GM03348 (cell line): ENCODE measurements at places on chromosomes 4 and X.

DNA sequence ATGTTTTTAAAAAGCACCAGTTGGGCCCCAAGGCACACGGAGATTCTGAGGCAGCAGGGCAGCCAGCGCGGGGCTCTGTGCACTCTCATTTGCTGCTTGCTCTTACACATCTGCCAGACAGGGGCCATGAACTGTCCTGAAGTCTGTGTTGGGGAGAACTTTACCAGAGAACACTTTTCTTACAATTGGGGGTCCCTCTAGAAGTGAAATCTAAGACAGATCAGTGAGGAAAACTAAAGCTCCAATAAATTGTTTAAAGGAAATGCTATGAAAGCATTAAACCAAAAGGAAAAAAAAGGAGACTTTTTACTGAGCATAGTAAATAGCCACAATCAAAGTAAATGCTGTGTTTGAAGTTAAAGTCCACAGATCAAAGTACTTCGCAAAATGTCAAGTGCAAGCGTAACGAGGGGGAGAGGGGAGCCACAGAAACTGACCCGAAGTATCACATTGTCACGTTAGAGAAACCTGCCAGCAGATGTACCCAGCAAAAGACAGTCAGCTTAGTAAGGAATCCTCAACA is 37.8 kb downstream of the SORBS2 start:
- DNase-seq: no peak

- no peak for DNase-seq
These were observed 114.4 kb downstream of the WDFY3 start for GRCh38 chr4:84852081-84852480.

DNA sequence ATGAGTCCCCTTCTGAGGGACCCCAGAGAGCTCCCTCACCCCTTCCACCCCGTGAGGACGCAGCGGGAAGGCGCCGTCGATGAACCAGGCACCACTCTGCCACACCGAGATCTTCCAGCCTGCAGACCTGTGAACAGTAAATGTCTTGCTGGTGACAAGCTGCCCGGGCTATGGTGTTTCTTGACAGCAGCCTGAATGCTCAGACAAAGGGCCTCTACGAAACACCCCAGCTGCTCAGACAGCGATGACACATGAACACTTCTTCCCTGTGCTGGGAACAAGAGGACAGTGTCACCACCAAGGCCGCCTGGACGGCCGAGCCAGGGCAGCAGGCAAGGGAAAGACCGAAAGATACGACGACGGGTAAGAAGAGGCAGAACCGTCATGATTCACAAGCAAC is 30.6 kb upstream of the GTPBP6 start:
- no peak for DNase-seq

DNA sequence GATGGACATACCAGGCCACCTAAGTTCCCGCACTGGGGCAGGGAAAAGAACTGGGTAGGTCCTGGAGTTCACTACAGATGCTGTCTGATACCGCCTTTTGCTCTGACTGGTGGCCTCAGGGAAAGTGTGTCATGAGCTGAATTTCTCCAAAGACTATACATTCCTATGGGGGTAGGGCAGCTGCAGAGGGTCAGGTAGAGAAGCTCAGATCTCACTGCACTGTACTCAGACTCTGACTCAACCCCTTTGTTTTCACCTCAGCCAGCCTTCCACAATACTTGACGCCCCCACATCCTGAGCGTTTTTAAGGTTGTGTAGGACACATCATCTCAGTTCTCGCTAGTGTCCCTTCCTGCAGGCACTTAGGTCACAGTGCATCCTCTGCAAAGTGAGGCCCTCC is 7.8 kb downstream of the GATB start:
- no peak for DNase-seq

DNA sequence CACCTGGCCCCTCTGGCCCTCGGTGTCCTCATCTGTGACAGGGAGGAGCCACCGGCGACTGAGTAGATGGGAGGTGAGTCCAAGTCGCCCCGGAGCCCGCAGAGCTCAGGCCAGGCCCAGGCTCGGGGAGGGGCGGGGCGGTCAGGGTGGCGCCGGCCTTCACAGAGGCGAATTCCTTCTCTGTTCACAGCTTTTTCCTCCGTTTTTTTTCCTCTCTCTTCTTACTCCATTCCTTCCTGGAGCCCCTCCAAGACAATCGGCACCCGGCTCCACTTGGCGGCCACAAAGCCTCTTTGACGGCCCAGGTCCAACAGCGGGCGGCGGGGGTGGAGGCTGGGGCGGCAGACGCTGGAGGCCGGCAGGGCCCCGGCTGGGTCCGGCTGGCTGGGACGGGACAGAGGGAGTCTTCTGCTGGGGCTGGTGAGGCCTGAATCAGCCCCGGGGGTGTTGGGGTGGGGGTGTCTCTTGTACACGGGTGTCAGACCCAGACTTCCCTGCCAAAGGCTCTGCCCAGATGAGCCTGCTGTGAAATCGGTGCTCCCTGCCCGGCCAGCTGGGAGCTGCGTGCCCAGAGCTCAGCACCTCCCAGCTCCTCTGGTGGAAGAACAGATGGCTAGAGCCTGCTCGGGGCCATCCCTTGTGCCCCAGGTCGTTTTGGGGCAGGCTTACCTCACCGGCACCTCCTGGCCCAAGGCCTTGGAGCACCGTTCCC is 22.6 kb downstream of the FGFRL1 start:
- peak; percentile 88 for DNase-seq

GRCh38 chr4:8051644-8052043 is 107.0 kb downstream of the ABLIM2 start:
- no peak for DNase-seq

DNA sequence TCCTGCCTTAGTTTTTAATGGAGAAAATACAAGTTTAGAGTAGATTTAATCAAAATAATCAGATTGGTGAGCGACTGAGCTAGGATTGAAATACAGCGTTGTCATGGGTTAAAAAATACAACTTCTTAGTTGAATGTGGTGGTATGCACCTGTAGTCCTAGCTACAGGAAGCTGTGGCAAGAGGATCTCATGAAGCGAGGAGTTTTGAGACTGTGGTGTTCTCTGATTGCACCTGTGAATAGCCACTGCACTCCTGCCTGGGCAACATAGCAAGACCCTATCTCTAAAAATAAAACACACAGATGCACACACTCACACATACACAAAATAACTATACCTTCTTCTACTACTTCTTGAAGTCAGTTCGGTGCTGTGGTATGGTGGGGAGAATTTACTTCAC is 19.8 kb upstream of the GBA3 start:
- no peak for DNase-seq

GRCh38 chr4:143085659-143086058 is 99.1 kb upstream of the USP38 start:
- no peak for DNase-seq

- DNase-seq: no peak
These were observed 9.3 kb upstream of the LIMCH1 start for GRCh38 chr4:41528512-41529205.

GRCh38 chr4:77050962-77051361 is 24.8 kb downstream of the CCNI start:
- no peak for DNase-seq

DNA sequence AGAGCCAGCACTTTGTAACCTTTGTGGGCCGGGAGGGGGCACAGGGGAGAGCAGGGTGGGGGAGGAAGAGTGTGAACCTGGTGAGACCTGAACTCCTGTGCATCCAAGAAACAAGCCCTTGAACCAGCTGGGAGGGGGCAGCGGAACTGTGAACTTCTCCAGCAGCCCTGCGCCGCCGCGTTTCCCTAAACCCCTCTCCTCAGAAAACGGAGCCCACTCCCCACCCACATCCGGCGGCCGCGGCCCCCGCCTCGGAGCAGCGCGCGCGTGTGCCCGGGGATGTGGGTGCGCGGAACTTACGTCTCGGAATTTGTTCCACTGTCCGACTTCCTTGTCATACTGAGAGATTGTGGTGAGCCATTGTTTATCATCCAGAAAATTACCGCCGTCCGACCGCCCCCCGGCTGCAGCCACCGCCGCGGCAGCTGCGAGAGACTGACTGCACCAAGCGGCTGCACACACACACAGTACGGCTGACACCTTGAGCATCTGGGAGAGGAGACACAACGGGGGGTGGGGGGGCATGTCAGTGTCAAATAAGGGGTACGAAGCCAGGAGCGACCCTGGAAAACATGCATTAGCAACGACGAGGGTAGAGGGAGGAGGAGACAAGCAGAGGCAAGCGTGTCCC is 494 bp downstream of the SPOCK3 start:
- DNase-seq: peak; percentile 5

DNA sequence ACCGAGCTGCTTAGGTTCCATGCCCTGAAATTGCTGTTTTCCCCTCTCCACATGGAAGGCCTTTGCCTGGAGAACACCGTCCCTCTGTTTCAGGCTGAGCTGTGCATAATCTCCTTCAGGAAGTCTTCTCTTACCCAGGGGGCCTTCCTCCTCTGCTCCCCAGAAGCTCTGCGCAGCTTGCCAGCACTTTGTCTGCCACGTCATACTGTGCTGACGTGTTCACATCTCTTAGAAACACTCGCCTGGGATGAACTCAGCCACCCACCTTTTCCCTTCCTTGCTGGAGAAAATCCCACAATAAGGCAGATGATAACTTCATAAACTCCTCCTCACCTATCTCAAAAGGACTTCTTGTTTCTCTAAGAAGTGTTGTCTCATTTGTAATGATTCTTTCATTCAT is 110.7 kb downstream of the ARHGAP10 start:
- DNase-seq: no peak

GRCh38 chr4:41853973-41854372 is 81.3 kb upstream of the TMEM33 start:
- no peak for DNase-seq

DNA sequence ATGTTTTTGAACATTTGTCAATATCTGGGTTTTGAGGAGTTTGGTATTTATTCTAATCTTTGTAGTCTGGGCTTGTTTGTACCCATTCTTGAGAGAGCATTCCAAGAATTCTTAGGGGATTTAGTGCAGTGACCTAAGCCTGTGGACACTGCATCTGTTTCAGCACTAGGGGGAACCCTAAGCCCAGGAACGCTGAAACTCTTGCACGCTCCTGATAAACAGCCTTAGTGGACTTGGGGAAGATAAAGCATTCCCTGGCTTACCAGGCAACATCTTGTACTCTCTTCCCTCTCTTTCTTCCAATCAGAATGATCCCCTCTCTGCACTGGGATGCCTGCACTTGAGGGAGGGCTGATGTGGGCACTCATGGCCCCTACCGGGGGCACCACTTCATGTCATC is 654.9 kb upstream of the HTR2C start:
- DNase-seq: peak; percentile 1

- no peak for DNase-seq
These were observed 40.0 kb upstream of the SHISA3 start for GRCh38 chr4:42357325-42357724.

- no peak for DNase-seq
These were observed 635 bp upstream of the PHF8 start for GRCh38 chrX:54044877-54045338.

- no peak for DNase-seq
These were observed 25.0 kb downstream of the ASMTL start for GRCh38 chrX:1427756-1428155.

DNA sequence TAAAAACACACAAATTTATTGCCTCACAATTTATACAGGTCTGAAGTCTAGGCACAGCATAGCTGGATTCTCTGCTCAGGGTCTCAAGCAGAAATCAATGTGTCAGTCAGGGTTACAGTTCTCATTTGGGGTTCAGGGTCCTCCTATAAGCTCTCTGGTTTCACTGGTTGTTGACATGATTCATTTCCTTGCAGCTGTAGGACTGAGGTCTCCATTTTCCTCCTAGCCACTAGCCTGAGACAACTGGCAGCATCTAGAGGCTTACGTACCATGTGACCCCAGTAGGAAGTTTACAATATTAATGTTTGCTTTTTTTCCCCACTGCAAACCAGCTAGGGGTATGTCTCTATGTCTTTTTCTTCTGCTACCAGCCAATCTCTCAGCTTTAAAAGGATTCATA is 102.5 kb downstream of the CPEB2 start:
- DNase-seq: no peak

DNA sequence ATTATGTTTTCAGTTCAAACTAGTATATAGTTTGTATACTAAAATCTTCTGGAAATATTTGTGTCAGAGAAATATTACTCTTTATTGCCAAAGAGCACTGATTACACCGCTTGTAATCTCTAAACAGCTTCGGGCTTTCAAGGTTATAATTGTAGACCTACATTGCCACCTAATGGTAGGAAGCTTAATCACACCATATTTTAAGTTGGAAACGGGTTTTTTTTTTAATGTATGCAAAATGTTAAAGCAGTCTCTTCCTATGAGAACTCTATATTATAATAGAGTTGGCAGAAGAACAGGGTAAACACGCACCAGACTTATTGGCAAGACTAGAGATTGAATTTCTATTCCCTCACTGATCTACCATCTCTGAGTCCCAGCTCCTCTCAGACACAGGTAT is 19.5 kb upstream of the NFXL1 start:
- DNase-seq: peak; percentile 55

DNA sequence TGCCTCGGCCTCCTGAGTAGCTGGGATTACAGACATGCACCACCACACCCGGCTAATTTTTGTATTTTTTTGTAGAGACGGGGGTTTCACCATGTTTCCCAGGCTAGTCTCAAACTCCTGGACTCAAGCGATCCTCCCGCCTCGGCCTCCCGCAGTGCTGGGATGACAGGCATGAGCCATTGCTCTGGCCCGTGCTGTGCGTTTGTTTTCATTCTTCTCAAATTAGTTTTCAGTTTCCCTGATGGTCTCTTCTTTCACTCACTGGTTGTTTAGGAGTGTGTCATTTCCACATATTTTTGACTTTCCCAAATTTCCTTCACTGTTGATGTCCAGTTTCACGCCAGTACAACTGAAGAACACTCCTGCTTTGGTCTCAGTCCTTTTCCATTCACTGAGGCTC is 31.8 kb downstream of the SH3TC1 start:
- DNase-seq: no peak

DNA sequence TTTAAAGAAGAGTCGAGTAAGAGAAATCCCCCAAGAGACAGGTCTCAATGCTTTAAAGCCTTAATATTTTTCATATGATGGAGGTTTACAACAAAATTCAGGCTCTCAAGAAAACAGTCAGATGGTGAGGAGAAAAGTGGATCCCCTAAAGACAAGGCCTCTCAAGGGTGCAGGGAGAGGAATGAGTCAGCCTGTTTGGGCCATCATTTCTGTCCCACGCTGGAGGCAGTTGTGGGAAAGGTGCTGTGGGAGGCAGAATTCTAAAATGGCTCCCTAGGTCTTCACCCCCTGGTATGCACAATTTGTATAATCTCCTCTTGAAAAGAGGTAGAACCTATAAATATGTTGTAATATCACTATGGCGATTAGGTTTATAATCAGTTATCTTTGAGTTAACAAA is 4.6 kb upstream of the TIFA start:
- DNase-seq: no peak
